Activated CD4-positive, alpha-beta T cell treated with anti-CD3 and anti-CD28 coated beads, Interleukin-2, amount 50 U/mL, for 4 hours (primary cell): ENCODE measurements at places on chromosomes 16 and 17.

GRCh38 chr17:48542114-48542656 lies 2.7 kb downstream of the HOXB2 start:
- DNase-seq: no peak

DNA sequence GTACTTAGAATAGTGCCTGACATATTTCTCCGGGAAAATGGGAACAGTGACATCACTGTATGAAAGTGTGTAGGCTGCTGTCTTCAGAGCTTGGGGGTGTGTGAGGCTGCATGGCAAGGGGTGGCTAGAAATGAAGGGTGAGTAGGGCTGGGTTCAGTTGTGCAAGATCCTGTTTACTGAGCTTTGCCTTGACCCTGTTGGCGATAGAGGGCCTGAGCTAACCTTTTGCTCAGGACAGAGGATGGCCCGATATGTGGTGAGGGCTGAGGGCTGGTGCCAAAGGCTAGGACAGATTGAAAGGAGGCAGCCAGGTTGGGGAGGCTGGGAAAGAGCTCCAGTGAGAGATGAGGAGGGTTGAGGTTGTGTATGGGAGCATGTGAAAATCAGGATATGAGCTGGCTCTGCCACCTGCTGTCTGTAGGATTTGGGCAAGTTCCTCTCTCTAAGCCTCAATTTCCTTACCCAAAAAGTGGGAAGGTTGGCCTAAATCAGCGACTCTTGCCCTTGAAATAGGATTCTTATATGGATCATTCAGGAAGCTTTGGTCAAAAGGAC lies 6.0 kb upstream of the CCL1 start:
- no peak for DNase-seq

DNA sequence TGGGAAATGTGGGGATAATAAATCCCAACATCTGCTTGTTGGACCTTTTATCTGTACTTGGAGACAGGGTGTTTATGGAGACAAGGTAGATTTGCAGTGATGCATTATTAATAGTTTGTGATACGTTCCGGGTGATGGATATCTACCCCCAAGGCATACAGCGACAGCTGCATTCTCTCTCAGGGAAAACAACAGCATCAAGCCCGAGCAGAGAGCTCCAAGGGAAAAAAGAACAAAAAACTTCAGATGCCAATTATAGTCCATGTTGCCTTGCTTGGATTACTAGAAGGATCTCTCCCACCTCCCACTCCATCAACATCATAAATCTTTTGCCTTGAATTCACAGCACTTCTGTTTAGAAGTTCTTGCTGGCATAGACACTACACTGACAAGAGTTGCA lies 187.5 kb upstream of the CDH11 start:
- no peak for DNase-seq

GRCh38 chr17:31294820-31295488 lies 2.1 kb downstream of the OMG start:
- no peak for DNase-seq

- DNase-seq: no peak
Measured at GRCh38 chr17:76142585-76143041, 1.6 kb upstream of the FOXJ1 start.

DNA sequence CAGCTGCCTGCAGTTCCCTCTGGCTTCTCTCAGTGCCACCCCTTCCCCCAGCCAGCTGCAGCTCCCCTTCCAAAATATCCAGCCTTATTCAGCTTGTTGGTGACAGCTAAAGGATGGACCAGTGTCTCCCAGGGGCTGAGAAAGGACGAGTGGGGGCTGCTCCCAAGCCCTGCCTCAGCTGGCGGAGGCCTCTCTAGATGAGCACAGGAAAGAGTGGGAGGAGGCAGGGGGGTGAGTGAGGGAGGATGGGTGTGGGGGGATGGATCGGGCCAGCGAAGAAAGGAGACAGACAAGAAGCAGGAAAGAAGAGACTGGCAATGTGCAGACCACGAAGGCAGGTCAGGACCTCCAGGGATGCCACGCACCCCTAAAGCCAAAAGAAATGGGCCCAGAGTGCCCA lies 17.5 kb downstream of the PIPOX start:
- DNase-seq: no peak

DNA sequence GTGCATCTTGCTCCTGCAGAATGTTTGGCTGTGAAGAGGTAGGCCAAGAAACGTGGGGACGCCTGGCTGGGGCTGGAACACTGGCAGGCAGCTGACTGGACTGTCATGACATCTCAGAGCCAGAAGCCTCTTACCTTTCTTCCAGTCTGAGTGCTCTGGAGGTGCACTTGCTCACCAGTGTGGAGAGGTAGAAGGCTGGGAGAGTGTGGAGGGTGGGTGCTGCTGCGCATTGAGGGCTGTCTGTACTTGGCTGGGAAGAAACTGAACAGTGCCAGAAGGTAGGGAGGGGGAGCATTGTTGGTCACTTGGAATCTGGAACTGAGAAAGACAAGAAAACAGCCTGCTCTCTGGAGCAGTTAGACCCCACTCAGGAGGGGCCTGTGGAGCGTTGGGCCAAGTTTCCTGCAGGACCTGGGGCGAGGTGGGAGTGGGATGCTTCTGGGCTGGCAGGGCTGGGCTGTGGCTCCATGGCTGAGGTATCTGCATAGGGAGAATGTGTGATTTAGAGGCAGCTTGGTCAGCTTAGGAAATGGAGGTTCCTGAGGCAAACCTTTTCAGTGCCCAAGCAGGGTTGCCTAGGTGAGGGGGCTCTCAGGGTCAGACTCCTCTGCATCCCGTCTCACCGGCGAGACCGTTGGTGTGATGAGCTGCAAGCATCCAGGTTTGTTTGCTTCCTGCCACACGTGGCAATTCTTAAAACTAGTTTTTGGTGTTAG lies 55.1 kb downstream of the KSR1 start:
- no peak for DNase-seq

GRCh38 chr17:12584727-12585126 lies 81.0 kb upstream of the MYOCD start:
- no peak for DNase-seq

DNA sequence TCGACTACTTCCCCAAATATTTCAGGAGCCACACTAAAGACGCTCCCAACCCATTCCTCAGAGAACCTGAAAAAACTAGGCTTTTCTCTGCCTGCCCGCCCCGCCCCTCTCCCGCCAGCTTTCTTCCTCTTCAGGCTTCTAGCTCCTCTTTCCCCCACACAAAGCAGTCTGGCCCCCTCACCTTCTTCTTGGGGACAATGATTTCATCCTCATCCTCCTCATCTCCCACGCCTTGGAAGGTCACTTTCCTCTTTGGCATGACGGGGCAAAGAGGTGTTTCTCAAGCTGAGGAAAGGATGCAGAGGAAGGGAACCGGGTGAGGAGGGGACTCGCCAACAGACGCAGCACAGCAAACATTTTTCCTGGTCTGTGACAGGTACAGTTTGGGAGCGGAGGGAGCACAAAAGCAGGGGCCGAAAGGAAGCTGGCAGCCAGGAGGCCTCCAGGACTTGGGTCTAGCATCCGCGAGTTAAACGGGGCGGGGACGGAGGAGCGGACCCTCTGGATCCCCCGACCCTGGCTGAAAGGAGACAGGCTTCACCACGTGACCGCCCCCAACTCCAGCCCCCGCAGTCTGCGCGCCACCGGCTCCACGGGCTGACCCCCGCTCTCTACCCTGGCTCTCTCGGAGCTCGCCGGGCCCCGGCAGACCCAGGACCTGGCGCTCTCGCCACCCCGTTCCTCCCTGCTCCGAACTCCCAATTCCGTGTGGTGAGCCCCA lies 525 bp downstream of the CD2BP2 start:
- no peak for DNase-seq

DNA sequence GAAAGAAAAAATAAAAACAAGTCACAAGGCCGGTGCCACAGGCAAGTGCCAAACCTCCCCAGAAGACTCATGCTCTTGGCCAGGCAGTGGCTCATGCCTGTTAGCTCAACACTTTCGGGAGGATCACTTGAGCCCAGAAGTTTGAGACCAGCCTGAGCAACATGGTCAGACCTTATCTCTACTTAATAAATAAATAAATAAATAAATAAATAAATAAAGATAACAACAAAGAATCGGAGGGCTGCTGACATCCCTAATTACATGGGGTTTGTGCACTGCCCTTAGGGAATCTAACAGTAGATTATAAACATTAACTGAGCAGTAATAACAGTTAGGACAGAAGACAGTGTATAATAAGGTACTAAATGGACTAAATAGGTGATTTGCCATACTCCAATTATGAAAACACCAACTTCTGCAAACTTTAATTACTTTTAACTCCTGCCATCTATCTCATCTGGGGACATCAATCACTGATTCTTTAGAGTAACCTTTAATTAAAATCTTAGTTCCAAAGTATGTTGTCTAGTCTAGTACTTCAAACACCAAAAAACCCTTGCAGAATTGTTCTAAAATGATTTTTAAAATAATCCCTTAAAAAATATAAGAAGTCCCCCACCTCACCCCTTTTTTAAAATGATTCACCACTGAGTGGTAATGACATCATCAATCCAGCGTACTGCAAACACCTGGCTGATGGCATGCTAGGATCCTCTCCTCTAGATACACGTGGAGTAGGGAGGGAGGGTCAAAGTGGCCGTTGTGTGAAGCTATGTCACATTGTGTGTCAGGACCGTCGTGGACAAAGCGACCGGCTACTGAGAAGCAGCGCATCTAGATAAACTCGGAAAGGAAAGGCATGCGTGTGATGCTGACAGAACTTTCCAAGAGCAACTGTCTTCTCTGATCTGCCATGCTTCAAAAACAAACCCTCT lies 28.5 kb downstream of the CYTH1 start:
- no peak for DNase-seq

DNA sequence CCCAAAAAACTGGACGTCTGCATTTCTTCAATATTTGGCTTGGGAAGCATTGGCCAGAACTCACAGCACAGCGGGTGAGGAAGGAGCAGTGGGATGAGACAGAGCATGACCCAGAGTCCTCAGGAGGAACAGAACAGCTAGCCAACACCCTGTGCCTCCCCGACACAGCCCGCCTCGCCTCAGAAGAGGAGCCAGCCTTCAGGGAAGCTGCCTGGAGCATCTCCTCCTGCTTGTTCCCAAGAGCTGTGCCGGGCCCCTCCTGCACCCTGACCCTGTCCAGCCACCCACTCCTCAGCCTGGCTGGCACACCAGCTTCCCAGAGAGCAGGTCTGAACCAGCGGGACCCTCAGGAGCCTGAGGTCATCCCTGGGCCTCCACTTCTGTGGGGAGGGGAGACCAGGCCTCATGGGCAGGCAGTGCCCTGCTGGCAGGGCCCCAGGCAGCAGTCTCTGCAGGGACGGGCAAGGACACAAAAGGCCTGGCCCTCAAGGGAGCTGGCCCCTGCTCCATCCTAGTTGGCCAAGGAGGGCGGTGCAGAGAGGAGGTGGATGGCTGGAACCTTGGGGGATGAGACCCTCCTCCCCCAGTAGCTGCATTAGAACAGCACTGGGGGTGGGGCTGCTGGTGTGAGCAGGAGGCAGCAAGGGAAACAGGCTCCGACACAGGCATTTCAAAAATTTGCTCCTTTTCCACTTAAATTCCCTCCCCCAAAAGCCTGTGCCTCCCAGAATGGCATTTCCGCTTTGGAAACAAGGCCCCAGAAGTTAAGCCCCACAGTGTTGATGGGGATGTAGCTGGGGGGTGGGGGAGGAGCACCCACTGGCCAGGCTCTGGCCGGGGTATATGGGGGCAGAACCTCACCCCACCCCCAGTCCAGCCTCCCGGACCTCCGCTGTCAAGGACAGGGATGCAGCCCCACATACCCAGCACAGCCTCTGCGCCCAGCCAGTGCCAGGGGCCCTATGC lies 1.8 kb upstream of the BCAR1 start:
- no peak for DNase-seq

- no peak for DNase-seq
Measured at GRCh38 chr17:61825448-61826137, 37.7 kb downstream of the BRIP1 start.

DNA sequence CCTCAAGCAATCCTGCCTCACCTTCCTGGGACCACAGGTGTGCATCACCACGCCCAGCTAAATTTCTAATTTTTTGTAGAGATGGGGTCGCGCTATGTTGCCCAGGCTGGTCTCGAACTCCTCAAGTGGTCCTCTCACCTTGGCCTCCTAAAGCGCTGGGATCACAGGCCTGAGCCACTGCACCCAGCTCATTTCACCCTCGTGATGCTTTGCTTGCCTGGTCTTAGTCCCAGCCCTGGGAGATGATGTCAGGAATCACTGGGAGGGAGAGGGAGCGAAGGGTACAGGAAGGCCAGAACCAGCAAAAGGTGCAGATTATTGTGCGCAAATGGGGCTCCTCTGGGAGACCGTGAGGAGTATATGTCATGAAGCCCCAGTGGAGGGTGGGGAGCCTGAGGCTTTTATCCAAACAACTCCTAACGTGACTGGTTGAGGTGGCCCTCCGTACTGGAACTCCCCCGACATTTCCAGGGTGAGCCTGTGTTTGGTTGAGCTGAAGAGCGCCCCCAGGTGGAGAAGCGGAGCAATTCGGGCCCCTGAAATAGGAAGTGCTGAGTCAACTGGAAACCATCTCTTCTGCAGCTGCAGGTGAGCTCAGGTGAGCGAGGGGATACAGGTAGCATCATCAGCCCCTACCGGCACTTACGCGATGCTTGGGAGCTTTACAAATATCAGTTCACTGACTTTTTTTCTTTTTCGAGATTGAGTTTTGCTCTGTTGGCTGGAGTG lies 41.2 kb upstream of the HAPSTR1 start:
- no peak for DNase-seq

GRCh38 chr17:63843910-63844677 lies 1.6 kb upstream of the SMARCD2 start:
- DNase-seq: no peak

- DNase-seq: no peak
Measured at GRCh38 chr17:59619035-59619297, 729 bp upstream of the CLTC start.

- no peak for DNase-seq
Measured at GRCh38 chr16:83701494-83701893, 106.3 kb upstream of the HSBP1 start.

- DNase-seq: no peak
Measured at GRCh38 chr16:30802936-30803335, 15.9 kb upstream of the ZNF629 start.

DNA sequence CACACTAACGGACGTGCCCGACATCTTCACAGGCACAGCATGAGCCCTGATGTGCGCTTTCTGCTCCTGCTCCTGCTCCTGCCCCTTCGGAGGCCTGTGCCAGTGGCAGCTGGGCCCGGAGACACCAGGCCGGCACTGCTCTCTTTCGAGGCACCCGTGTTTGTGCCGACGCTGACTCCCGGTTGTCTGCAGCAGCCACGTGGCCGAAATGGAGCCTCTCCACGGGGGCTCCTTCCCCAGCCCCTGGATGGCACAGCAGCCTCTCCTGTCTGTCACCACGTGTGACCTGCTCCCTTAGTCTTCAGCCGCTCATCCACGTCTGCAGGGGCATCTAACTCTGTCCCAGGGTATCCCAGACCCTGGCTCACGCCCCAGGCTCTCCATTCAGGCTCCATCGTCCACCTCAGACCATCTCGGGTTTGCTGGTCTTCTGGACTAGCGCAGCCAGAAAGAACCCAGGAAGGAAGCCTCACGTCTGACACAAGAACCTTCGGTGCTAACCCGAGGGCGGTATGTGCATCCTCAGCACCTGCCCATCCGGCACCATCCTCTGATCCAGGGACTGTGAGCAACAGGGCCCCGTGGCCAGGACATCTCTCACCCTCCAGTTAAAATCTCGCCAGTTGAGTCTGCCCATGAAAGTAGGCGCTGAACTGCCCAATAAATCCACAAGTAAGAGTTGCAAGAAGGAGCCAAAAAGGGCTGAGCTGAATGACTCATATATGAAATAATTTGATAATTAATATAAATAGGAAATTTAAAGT lies 4.2 kb upstream of the RPH3AL start:
- DNase-seq: no peak
